ENCODE measurements at places on chromosomes 2 and 18.

GRCh38 chr2:46530639-46531038 lies 51.3 kb downstream of the TMEM247 start:
- no peak for DNase-seq

- DNase-seq, result no peak
These were observed 57.8 kb downstream of the PDE1A start for GRCh38 chr2:182368996-182369395.

DNA sequence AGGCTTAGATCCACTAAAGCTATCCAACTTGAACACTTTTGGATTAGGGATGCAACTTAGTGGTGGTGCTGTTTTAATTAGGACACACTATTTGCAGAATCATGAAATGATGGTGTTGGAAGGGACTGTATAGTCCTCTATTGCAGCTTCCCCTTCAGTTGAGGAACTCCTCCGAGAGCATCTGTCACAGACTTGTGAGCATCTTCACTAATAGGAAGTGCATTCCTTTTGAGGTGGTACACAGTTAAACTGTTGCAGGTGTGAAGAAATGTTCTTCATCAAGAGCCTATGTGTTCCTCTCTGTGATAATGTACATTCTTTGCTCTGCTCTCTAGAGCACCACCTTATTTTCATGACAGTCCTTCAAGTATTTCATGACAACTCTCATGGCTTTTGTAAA lies 197.4 kb downstream of the CAMKMT start:
- no peak for DNase-seq

GRCh38 chr2:231515603-231516002 lies 14.6 kb downstream of the NMUR1 start:
- DNase-seq, result no peak

DNA sequence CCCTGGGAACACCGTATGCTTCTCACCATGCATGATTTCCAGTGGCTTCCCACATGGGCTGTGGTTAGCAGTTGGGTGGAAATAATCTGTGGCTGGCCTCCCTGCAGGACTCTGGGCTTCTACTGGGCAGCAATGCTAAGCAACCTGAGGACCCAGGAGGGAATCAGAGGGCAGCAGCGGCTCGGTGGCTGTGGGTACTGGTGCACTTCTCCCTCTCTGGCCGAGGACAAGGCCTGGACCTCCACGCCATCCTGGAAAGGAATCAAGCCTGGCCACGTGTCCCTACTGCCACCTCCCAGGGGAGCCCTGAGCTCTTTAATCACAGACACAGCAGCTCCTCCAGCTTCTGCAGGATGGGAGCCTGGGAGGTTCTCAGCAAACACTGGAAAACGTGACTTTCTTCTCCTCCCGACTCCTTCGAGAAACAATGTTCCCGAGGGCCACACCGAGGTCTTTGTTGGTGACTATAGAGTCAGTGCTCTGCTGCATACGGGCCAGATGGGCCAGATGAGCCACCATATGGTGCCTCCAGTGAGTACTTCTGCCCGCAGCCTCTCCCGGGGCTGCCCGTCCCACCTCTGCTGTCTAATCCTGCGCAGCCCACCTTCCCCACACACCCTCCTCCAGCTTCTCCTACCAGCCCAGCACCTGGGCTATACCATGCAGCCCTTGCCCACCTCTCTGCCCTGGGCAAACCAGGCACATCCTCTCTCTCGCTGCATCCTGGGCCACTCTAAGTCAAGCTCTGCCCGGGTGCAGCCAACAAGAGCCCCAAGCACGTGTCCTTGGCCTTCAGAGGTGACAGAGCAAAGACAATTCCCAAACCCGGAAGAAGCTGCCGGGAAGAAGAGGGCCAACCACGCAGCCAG lies 42.8 kb upstream of the OTOS start:
- DNase-seq, result no peak

DNA sequence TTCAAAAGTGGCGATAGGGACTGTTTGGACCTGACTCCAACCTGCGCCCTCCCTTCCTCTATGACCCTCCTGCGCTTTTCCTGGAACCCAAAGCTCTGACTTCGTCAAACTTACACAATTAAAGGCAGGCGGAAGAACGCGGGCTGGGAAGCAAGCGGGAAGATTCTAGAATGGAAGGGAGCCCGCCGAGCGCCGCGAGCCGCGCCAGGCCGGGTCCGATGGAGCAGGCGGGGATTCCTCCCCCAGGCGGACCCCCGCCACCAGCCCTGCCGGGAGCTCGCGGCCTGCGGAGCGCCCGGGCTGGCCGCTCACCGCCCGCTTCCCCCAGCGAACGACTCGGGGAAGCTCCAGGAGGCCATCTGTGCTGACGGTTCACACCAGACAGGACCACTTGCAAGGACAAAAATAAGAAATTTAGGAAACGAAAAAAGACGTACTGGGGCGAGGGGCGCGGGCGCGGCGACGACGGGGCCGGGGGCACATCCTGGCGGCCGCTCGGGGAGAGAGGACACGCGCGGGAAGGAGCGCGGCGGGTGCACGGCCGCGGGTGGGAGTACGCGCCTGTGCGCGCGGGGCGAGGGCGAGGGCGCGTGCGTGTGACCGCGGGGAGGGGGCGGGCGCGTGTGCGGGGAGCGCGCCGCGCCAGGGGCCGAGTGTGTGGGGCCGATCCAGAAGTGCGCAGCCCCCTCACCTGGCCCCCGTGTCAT lies 1.1 kb upstream of the SALL3 start:
- DNase-seq, result no peak

DNA sequence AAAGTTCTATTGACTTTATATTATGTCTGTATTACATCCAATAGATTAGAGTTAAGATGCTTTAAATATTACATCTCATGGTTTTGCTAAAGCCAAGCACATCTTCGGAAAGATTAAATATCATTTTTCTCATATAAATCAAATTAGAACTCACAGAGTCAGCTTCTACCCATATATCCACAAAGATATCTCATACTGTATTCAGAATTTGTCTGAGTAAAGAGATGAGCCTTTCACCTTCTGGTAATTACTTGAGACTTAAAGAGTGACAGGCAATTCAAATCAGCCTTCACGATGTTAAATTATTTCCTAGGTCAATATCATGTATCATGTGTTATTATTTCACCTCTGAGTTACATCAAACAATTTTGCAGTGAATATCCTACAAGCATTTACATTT lies 13.0 kb downstream of the CCDC178 start:
- no peak for DNase-seq
